ENCODE measurements at places on chromosomes 3 and 15. TPM values are rescaled to one million over a fixed set of nuclear protein-coding genes. Genes with fewer than 3 reads are reported as not detected.

DNA sequence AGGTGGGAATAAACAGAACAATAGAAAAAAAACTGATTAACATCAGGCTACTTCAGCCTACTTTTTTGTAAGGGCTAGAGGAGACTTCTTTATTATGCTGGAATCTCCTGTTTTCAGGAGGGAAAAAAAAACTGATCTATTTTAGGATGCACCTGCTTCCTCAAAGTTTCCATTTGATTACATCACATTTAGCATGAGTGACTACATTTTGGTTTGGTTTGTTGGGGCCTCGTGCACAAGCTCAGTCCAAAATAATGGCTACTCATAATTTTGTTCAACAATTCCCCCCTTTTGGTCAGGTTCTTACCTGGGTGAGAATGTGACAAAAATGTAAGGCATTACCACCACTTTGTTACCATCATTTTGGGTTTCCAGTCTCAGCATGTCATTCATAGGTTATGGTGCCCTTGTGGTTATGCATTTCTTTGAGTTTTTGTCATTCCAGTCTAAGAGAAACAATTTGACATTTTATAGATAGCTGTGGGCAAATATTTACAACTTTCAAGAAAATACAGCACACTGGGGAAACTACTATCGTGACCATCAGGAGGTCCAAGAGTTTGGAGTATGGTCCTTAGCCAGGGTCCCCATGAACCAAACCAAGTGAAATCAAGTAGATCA is 93.6 kb upstream of the ATP11B start:
- no peak for DNase-seq

GRCh38 chr3:172869368-172869771 is 118.8 kb downstream of the ECT2 start:
- DNase-seq, result no peak

DNA sequence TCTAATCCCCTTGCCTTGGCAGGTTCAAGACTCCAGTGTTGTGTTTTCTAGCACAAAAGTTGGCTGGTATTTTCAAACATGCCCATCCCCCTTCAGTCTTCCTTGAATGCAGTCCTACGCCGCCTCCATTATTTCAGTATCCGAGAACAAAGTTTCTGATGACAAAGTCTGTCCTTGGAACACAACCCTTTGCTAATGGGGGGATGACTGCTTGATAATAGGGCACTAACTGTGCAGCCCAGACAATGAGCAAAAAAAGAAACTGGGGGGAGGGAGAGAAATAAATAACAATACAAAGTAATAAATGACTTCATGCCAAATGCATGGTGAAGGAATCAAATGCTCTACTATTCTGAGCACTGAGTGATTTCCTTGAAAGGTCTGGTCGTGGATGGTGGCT is 310.1 kb downstream of the FOXP1 start:
- no peak for DNase-seq

The NXPE3 gene
- 16.7 TPM for total RNA-seq

DNA sequence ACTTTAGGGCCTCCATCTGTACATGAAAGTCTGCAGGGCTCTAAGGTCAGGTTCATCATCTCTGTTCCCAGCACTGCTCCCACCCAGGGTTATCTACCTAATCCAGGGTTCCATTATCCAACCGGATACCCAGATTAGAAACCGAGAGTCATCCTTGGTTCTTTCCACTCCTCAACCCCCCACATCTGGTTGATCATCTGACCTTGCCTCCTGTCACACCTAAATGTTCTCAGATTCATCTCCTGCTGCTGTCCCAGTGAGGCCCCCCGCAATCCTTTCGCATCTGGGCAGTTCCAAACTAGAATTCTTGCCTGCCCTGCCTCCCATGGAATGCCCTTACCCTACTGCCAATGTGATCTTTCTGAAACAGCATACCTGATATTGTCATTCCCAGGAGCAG is 136.5 kb downstream of the PDE8A start:
- DNase-seq, result no peak

DNA sequence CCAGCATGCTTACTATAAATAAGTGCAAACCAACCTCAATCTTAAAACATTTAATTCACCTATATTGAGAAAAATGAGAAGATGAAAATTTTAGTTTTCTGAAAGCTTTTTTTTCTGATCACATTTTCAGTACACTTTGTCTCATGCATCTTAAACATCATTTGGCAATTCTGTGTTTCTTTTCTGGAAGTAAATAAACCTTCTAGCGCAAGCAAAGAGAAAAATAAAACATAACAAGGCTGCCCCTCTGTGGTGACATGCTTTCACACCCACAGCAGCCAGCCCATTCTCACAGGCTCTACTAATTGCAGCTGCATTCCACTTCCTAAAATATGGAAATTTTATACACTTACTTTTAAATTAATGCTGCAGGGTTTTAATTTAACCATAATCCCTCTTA is 90.1 kb downstream of the NEK10 start:
- peak; percentile 39 for DNase-seq

- DNase-seq, result peak; percentile 66
These were observed 231.3 kb upstream of the KCNMB2 start for GRCh38 chr3:178304758-178305467.

- no peak for DNase-seq
These were observed 1026.4 kb downstream of the ROBO2 start for GRCh38 chr3:78066287-78066686.

GRCh38 chr3:113839551-113839950 is 963 bp downstream of the GRAMD1C start:
- no peak for DNase-seq

The ACTRT3 gene
- 2.9 TPM for total RNA-seq

GRCh38 chr15:85681386-85681785 is 113.3 kb downstream of the KLHL25 start:
- DNase-seq, result no peak

- DNase-seq, result peak; percentile 80
These were observed 31.4 kb downstream of the GTF2E1 start for GRCh38 chr3:120773932-120774331.

- peak; percentile 80 for DNase-seq
These were observed 8.4 kb downstream of the ACOX2 start for GRCh38 chr3:58528629-58529028.

DNA sequence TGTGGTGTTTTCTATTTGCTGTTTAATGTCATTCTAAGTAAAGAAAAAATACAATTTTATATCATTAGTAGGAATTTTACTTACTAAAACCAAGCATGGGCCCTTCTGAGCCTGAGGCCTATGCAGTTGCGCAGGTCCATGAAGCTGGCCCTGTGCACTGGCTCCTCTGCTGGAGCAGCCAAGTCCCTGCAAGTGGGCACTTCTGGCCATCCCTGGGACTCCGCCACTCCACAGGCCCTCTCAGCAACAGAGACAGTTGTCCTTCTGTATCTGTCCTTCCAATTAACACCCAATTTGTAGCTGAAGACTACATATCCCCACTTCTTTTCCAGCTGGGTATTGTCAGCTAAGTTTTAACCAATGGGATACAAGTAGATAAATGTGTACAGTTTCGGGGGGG is 49.9 kb upstream of the RYK start:
- DNase-seq, result no peak

- no peak for DNase-seq
These were observed 20.6 kb upstream of the FBLN2 start for GRCh38 chr3:13528217-13528867.

GRCh38 chr15:89198196-89198595 is 23.2 kb downstream of the RLBP1 start:
- DNase-seq, result no peak

- DNase-seq, result no peak
These were observed 89.4 kb downstream of the RFTN1 start for GRCh38 chr3:16423947-16424673.

Data from A172 (cell line).